Smooth muscle cell of the coronary artery (primary cell): ENCODE measurements at places on chromosomes 5 and 9. TPM values are rescaled to one million over a fixed set of nuclear protein-coding genes. Genes with fewer than 3 reads are reported as not detected.

F2RL2 gene
- total RNA-seq: 0.75 and 3.3 TPM in 2 replicates

IFNA7 gene
- not detected in 2 replicates for total RNA-seq

ANKRD20A1 gene
- 1.1 TPM in 1 of 2 replicates, not detected in the other for total RNA-seq

PCDHA1 gene
- 0.08 TPM in 1 of 2 replicates, not detected in the other for total RNA-seq

PHF2 gene
- 9.1 and 11.7 TPM in 2 replicates for total RNA-seq

CCNJL gene
- 0.23 and 1.6 TPM in 2 replicates for total RNA-seq

PCDHGA4 gene
- total RNA-seq: 3.2 and 4.4 TPM in 2 replicates

MEIKIN gene
- not detected in 2 replicates for total RNA-seq

PCDHB10 gene
- total RNA-seq: 0.59 and 0.68 TPM in 2 replicates

RBM18 gene
- total RNA-seq: 6.8 and 9.1 TPM in 2 replicates

GPX8 gene
- total RNA-seq: 48.9 and 81.6 TPM in 2 replicates

NRARP gene
- 0.30 and 0.47 TPM in 2 replicates for total RNA-seq

FSTL4 gene
- not detected in 2 replicates for total RNA-seq

MCIDAS gene
- not detected in 2 replicates for total RNA-seq

CNTFR gene
- total RNA-seq: 0.12 TPM in 1 of 2 replicates, not detected in the other

TEX48 gene
- not detected in 2 replicates for total RNA-seq

BARHL1 gene
- not detected in 2 replicates for total RNA-seq

LMX1B gene
- not detected in 2 replicates for total RNA-seq

UBLCP1 gene
- 2.6 and 9.1 TPM in 2 replicates for total RNA-seq

CNTLN gene
- 5.2 and 5.3 TPM in 2 replicates for total RNA-seq

EXOC3 gene
- 37.6 and 61.7 TPM in 2 replicates for total RNA-seq

NR5A1 gene
- total RNA-seq: not detected in 2 replicates

FOXD4L5 gene
- total RNA-seq: 0.08 TPM in 1 of 2 replicates, not detected in the other

SPINK13 gene
- not detected in 2 replicates for total RNA-seq

LTC4S gene
- total RNA-seq: 1.3 and 1.8 TPM in 2 replicates

LCN9 gene
- total RNA-seq: not detected in 2 replicates

GAS1 gene
- total RNA-seq: 0.15 and 57.4 TPM in 2 replicates

CD74 gene
- total RNA-seq: 0.15 and 1.3 TPM in 2 replicates

FBN2 gene
- 0.38 and 47.5 TPM in 2 replicates for total RNA-seq

ZDHHC11B gene
- 0.12 TPM in 1 of 2 replicates, not detected in the other for total RNA-seq

TMEFF1 gene
- 2.2 and 5.0 TPM in 2 replicates for total RNA-seq

KCNN2 gene
- total RNA-seq: not detected in 2 replicates

RETREG1 gene
- total RNA-seq: 0.45 and 7.4 TPM in 2 replicates

MAMDC4 gene
- 0.59 and 0.75 TPM in 2 replicates for total RNA-seq

IFNE gene
- 2.2 and 4.4 TPM in 2 replicates for total RNA-seq

PRKACG gene
- total RNA-seq: not detected in 2 replicates

ANKRD33B gene
- 3.1 and 5.5 TPM in 2 replicates for total RNA-seq

PKD2L2 gene
- not detected in 2 replicates for total RNA-seq

PRUNE2 gene
- total RNA-seq: 7.7 and 16.7 TPM in 2 replicates

SPEF2 gene
- total RNA-seq: 1.1 and 2.5 TPM in 2 replicates

ABLIM3 gene
- total RNA-seq: 6.5 and 13.8 TPM in 2 replicates

SAXO1 gene
- total RNA-seq: under 0.01 and 0.08 TPM in 2 replicates

PTCD2 gene
- total RNA-seq: 6.2 and 6.8 TPM in 2 replicates

PALM2AKAP2 gene
- 10.6 and 18.8 TPM in 2 replicates for total RNA-seq
